HCEC 1CT (cell line): ENCODE measurements at places on chromosomes 6 and 20.

- DNase-seq: peak; percentile 30
Observed at GRCh38 chr6:112150363-112150762, 63.0 kb downstream of the FAM229B start.

DNA sequence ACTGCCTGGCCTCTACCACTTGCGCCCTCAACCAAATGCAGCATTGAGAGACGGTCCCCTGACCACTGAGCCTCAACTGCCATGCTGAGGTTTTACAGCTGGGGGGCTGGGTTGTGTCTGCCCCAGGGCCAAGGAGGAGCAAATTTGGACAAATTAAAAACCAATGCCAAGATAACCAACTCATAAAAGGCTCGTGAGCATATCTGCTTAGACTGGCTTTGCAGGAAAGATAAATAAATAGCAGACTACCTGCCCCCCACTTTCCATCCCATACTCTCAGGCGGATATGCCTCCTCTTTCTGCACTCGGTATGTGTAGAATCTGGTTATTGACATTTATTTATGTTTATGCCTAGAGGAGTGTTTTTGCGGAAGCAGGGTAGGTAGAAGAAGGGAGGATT, 76.8 kb downstream of the ZDHHC14 start:
- DNase-seq: no peak

DNA sequence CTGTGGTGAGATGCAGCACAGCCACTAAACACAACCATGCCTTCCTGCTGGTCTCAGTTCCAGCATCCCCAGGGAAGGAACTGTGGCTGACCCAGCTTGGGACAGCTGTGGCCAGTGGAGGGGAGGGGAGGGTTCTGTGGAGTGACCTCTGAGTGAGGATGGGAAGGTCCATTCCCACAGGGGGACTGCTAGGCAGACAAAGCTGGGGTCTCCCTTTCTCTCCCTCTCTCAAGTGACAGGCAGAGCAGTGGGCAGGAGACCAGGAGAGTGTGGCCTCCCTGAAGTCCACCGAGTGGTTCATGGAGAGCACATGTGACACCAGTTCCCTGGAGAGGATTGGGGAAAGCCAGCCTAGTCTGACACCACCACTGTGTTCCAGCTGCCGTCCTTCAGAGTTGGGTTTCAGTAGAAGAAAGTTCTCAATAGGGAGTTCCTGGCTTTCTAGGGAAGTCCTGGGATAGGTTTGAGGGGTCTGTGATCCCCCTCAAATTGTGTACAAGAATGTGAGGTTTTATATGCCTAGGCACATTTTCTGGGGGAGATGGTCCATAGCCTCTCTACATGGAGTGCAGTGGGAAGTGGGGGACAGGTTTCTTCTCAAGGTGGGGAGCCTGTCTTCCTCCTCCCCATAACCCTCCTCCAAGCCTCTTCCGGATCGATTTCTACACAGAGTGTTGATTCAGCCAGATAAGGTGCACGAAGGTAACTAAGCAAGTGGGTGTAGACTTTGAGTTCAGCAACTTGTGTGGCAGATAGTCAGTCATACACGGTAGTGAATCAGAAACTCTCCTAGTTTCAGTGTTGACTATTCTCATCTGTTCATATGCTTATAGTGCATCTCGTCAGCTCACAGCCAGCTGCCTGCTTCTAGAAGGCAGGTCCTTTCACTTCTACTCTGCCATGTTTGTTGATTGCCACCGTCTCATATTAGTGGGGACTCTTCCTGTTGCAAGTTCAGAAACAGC, 18.9 kb downstream of the MANBAL start:
- DNase-seq: no peak

GRCh38 chr6:168021581-168021980, 24.1 kb downstream of the KIF25 start:
- no peak for DNase-seq

DNA sequence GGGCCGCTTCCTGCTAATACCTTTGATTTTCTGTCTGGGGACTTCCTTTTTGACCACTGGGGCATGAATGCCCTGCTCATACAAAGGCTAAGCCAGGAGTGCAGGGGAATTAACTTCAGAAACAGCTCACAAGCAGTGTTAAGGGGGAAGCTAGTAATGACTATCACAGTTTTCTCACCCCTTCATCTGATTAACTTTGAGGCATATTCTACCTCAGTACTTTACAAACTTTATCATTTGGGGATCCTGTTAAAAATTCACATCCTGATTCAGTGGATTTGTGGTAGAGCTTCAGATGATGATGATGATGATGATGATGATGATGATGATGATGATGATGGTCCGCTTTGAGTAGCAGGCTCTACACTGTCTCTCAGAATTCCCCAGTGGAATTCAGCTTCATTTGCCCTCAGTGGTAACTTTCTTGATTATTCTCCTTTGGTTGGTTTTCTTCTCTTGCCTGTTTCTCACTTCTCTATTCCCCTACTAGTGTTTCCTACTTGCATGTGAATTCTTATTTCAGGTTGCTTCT, 78.4 kb upstream of the TMEM170B start:
- DNase-seq: no peak

DNA sequence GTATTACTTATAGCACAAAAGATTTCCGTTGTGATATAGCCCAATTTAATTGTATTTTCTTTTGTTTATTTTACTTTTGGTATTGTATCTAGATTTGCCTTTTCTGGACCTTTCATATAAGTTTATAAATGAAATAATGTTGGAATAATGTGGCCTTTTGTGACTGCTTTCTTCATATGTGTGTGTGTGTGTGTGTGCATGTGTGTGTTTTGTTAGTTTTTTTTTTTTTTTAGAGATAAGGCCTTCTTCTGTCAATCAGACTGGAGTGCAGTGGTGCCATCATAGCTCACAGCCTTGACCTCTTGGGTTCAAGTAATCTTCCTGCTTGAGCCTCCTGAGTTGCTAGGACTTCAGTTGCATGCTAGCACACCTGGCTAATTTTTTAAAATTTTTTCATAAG, 37.8 kb upstream of the ASXL1 start:
- no peak for DNase-seq

DNA sequence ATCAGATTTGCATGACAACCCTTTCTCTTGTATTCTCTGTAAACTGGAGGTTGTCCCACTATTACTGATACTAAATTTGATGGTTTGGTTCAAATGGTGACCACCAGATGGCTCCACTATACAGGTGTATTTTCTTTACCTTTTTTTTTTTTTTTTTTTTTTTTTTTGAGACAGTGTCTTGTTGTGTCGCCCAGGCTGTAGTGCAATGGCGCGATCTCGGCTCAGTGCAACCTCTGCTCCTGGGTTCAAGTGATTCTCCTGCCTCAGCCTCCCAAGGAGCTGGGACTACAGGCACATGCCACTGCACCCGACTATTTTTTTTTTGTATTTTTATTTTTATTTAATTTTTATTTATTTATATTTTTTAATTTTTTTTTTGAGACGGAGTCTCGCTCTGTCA, 6.6 kb upstream of the WTAP start:
- no peak for DNase-seq
